ENCODE measurements at places on chromosomes 5 and 9. TPM values are rescaled to one million over a fixed set of nuclear protein-coding genes. Genes with fewer than 3 reads are reported as not detected.

DNA sequence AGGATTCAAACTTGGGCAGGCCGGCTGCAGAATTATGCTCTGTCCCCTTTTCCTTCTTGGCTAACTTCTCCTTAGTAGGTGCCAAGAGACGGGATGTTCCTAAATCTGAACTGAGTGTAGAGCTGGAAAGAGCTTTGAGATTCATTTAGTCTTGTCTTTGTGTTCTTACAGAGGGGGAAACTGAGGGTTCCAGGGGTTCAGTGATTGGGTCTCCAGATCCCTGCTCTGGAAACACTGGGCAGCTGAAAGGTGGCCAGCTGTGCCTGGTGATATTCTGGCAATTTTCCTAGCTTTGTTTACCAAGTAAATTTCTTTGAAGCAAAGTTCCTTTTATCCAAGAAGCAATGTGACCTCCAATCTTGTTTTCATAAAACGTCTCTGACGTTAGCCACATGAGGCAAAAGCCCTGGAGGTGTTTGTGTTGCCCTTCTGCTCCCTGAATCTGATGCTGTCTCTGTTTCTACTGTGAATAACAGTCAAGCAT lies 288.7 kb downstream of the ZSWIM6 start:
- DNase-seq: no peak

DNA sequence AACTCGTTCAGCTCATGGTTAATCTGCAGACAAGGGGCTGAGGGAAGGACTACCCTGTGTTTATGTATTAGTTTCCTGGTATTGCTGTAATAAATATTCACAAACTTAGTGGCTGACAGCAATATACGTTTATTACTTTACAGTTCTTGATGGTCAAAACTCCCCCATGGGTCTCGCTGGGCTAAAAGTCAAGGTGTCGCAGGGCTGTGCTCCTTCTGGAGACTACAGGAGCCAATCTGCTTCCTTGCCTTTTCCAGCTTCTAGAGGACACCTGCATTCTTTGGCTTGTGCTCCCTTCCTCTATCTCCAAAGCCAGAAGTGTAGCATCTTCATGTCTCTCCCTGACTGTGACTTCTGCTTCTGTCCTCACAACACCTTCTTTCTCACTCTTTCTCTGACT lies 653.8 kb upstream of the RIOK2 start:
- DNase-seq: no peak

GRCh38 chr5:40494631-40495236 lies 185.0 kb upstream of the PTGER4 start:
- DNase-seq: no peak

Gene ZNF366
- 3.7 TPM for total RNA-seq

DNA sequence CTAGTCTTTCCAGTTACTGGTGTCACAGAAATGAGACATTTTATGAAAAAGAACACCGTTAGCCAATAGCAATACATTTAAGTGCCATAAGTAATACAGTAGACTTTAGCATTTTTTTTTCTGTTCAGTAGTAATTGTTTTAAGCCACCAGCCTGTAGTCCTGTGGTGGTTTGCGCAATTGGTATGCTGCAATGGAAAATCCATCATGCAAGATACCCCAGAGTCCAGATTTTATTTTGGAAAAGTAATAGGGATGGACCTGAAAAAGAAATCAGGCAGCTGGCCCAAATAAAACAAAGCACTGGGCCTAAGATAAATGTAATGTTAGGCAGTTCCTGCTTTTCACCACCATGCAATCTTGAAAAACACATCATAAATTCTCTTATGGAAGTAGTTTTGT lies 94.6 kb upstream of the RASGRF2 start:
- no peak for DNase-seq

Gene RASGRF2
- total RNA-seq: 8.2 TPM

Gene GDA
- total RNA-seq: not detected

Gene SPINK4
- total RNA-seq: not detected

GRCh38 chr9:21889673-21890072 lies 87.2 kb downstream of the MTAP start:
- DNase-seq: no peak

- DNase-seq: no peak
These were observed 167.5 kb downstream of the HSPA4 start for GRCh38 chr5:133219296-133219695.

Gene SYK
- total RNA-seq: 4.7 TPM

GRCh38 chr9:17942498-17942897 lies 363.6 kb downstream of the SH3GL2 start:
- no peak for DNase-seq

- DNase-seq: no peak
These were observed 140.7 kb downstream of the C9orf50 start for GRCh38 chr9:129480227-129480626.

DNA sequence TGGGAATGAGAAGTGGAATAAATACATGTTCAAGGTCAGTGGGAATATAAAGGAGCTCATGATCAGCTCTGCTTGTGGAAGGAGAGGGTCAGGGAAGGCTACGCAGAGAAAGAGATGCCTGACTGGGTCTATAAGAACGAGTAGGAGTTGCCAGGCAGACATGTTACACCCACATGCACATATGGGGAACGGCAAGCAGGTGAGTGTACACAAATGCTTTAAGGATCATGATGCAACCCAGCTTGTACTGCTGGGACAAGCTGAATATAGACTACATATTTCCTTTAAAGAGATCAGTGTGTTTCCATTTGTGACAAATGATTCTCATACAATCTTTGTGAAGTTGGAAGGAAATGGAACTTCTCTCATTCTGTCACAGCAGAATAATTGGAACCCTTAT lies 141.7 kb downstream of the SPOCK1 start:
- no peak for DNase-seq

DNA sequence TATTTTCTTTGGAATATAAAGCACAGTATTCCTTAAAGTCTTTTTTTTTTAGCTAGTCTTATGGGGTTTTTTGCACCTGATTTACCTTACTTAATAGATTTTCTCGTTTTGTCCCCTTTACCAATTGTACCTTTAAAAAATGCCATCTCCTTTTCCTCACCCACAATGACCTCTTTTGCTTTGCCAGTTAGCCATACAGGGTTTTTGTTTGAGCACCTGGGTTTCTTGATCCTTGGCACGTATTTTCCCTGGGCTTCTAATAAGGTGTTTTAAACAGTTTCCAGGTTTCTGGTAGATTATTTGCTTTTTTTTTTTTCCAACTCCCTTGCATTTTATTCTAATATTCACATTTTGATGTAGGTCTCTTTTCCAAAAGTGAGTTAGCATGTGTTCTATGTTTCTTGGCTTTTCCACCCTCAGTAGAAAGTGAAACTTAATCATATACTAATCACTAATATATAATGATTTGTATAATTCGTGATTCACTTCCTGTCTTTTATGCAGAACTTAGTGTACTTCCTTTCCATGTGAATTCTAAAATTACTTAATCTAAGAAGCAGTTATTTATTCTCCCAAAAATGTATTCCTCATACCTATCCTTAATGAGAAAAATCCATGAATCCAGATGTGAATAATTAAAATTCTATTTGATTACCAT lies 673.9 kb upstream of the RGMB start:
- DNase-seq: no peak

GRCh38 chr5:122907276-122907675 lies 61.9 kb downstream of the SNX24 start:
- DNase-seq: no peak

DNA sequence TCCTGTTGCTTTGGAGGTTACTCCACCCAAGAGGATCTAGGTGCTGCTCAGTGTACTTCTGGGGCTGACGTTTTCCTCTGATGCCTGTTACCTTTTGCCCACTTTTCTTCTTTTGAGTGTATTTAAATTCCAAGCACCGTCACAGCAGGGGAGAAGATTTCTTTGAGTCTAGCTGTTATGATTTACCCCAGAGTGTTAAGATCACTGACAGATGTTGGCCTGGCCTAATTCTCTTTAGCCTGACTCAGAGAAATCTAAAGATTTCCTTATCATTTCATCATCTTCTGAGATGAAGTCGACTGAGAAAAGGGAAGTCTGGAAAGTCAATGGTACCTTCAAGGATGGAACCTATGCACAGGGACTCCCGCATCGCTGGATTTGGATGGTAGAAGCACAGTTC lies 191.5 kb downstream of the FBXL7 start:
- no peak for DNase-seq

Gene SREK1
- 50.7 TPM for total RNA-seq

Gene NR2F1
- total RNA-seq: 0.73 TPM

DNA sequence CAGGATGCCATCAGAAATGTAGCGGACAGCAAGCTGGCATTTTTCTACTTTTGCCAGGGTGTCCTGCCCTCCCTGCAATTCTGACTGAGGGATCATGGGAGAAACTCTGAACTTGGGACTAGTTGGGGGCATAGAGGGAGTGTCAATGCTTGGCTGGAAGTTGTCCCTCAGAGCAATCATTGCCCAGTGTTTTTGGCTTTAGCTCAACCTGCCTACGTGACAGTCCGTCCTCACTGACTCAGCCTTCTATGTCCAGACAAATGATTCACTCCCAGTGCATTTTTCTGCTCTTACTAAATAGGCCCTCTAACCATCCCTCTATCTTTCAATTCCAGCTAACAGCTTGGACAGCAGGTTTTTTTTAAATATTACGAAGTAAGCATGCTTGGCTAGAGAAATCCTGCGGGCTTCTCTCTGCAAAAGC lies 627.4 kb downstream of the TLR4 start:
- peak; percentile 76 for DNase-seq

DNA sequence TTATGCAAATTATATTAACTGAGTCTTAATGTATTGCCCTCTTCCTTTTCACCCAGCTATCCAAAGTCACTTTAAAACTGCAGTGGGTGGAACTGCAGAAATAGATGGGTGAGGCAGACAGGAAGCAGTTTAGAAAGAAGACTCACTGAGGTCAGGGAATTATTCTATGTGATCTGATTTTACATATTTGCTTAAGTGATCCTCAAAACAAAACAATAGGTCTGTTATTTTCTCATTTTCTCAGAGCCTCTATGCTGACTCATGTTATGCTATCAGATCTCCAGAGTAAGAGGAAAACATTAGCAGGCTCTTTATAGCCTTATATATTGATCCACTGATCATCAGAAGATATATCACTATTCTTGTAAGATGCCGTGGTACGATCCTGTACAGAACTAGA lies 63.5 kb downstream of the MRPS27 start:
- DNase-seq: no peak

Gene RLN2
- 0.35 TPM for total RNA-seq

- no peak for DNase-seq
These were observed 40.1 kb downstream of the PCDHGC5 start for GRCh38 chr5:141529002-141529401.

DNA sequence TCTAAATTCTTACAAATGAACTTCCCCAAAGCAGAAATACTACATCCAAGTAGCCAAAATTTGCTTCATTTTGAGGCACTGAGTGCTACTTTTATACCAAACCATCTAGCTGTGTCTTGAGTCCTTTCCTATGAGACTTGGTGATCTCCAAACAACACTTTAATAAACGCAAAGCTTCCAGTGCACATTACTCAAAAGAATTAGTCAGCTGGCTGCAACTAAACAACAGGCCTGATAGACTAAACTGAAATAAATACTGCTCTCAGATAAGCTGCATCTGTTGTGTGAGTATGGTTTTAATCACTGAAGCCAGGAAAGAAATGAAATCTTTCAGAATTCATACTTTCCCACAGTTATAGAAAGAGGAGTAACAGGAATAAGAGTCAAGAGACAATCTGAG lies 80.3 kb downstream of the VCAN start:
- DNase-seq: no peak

- no peak for DNase-seq
These were observed 250.2 kb upstream of the PTGER4 start for GRCh38 chr5:40429258-40430100.

- DNase-seq: no peak
These were observed 20.8 kb downstream of the ANKRD55 start for GRCh38 chr5:56212130-56212879.

Gene NR5A1
- not detected for total RNA-seq

- DNase-seq: no peak
These were observed 428.2 kb downstream of the CDK5RAP2 start for GRCh38 chr9:120151806-120152205.

DNA sequence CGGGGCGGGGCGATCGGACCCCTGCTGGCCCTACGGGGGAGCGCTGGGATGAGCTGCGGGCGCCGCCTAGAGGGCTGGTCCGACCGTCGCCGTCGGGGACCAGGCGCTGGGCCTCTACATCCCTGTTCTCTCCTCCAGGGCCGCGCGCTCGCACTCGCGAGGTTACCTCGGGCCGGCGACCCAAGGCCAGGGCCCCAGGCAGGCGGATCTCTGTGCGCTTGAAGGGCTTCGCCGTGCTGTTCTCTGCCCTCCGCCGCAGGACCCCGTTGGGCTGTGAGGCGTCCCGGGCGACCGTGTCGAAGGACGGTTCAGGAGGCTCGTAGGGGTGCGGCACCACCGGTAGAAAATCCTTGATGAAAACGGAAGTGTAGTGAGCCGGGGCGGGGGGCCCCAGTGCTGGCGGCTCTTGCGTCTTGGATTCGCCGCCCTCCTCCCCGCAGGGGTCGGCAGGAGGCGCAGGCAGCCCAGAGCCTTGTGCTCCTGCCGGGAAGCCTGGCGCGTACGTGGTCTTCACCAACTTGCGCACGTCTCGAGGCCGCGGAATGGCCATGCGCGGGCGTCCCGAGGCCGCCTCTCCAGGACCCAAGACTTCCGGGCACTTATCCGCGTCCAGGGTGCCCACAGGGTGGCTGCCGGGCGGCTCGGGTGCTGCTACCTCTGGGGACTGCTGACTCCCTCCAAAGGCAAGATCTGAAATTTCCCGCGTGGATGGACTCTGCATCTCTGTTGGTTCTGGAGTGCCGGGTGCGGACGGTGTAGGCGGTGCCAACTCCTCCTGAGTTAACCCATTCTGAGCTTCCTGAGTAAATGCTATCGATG lies 2.0 kb downstream of the PROB1 start:
- peak; percentile 87 for DNase-seq

Measured in cardiac septum (tissue), 1 donor.